Kidney capillary endothelial cell (primary cell): ENCODE measurements at places on chromosomes 5 and 9.

GRCh38 chr9:120478208-120478607 is 101.8 kb downstream of the CDK5RAP2 start:
- DNase-seq: no peak

DNA sequence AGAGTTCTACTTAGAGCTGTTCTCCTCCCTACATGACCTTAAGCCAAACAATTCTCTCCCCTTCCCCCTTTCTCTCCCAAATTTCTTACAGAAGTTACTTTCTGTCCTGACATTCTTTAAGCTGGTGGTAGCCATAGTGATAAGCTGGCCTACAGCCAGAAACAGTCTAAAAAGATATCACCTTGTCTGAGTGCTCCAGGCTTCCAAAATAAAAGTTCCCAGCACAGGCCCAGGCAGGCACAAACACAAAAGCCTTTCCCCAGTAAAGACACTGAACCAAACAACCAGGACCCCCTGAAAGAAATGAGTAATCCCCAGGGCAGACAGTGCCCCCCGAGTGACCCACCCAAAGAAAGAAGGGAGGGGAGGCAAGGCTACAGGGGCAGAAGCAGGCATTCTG is 19.2 kb downstream of the SIL1 start:
- no peak for DNase-seq

- DNase-seq: no peak
Observed at GRCh38 chr9:8868632-8869031, 1069.1 kb upstream of the DMAC1 start.

DNA sequence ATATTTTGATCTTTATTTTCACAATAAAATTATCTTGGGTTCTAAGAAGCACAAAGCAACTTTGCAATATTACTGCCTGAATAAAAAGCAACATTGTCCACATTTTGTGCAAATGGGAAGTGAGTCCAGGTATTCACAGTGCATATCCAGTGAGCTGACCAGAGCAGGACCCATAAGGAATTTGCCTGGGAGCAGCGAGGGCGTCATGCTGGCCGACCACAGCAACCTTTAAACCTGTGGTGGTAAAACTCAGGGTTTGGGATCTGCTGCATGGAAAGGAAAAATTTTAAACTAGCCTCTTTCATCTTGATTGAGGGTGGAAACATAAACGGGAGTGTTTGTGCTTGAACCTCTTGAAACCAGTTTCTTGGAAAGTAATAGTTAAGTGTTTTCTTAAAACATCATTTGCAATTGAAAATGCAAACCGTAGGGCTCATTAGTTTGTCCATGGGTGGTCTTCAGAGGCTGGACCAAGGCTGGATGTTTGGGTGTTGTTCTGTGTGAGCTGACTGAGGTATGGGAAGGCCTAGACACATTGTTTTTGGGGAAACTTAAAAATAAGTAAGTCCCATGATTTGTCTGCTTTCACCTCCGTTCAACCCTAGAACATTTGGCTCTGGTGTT is 85.0 kb upstream of the ANKH start:
- no peak for DNase-seq
